ENCODE measurements at places on chromosomes 1 and 21.

DNA sequence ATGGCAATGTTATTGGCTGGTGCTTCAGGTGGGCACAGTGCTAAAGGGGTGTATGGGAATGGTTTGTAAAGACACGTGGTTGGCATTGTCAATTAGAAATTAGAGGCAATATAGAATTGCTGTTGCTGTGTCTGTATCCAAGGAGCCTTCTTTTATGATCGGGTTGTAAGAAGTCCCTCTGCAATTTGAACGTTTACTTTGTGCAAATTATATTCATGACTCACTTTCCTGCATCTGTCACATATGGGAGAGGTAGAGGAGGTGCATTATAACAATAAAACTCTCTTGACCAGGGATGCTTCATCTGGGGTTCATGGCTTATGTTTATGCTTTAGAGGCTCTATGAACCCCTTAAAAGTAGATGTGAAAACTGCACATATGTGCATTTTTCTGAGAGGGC lies 130.4 kb upstream of the DNAH14 start:
- no peak for DNase-seq

DNA sequence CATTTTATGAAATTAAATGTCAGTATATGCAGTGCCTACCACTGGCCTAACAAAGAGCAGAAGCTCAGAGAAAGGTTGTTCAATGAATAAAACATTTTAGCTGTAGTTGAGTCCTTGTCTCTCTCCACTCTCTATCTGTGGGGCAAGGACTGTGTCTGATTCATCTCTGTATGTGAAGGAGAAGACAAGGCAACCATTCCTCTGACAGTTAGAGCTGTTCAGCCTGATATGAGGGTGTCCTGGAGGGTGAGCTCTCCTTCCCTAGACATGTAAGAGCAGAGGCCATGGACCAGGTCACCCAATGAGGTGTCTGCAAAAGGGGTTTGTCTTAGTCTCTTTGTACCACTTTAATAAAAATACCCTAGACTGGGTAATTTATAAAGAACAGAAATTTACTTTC lies 4.5 kb upstream of the PDZK1IP1 start:
- peak; percentile 68 for DNase-seq

- DNase-seq = peak; percentile 9
Observed at GRCh38 chr1:3564921-3565831, 46.1 kb downstream of the MEGF6 start.

DNA sequence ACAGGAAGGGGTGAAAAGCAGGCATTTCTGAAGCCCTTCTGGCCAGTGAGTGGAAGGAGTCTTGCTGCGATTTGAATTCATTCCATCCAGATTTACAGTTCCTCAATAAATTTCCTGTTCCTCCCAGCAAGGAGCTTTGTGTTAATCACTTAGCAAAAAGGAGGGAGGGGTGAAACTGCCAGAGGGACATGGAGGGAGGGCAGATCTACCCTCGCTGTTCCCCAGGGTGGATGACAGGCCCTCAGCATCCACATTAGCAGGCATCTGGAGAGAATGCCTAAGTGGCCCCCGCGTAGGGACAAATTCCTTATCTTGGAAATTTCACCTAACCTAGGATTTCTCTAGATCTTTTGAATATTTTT lies 1.2 kb downstream of the ETV3 start:
- DNase-seq = no peak

DNA sequence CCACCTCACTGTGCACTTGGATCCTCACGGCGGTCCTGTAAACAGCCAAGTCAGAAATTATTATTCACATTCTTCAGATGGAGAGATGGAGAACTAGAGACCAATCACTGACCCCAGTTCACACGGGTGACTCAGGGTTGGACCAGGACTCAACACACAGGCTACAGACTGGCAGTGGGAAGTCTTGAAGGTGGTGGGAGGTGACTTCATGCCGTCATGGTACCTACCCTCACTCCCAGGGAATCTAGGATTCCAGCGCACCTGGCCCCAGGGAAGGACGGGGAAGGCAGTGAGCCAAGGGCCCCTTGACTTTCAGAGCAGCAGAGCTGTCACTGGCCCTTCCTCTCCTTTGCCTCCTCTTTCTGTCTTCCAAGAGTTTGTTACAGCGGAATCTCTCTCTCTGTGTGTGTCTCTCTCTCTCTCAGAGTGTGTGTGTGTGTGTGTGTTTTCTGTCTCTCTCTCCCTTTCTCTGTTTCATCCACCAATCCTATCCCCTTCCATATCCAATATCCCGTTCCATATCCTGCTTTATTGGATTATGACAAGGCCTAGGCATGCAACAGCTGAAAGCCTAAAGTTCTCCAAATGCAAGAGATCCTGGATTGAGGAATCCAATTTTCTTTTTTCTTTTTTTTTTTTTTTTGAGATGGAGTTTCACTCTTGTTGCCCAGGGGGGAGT lies 11.7 kb downstream of the OPTC start:
- no peak for DNase-seq

DNA sequence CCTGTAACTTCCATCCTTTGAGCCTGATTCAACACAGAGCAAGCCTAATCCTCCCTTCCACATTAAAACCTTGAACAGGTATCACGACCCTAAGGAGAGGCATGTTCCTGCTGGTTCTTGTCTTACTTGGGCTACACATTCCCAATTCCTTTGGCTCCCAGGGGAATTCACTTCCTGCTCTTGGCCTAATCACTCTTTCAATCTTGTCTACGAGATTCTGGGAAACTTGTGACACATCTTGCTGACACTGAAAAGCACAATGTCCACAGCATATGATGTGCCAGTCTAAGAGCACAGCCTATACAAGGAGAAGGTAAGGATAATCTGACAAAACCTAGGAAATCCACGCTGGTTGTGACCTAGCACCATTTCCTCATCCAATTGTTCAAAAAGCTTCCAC lies 163.9 kb downstream of the GABPA start:
- DNase-seq = no peak

DNA sequence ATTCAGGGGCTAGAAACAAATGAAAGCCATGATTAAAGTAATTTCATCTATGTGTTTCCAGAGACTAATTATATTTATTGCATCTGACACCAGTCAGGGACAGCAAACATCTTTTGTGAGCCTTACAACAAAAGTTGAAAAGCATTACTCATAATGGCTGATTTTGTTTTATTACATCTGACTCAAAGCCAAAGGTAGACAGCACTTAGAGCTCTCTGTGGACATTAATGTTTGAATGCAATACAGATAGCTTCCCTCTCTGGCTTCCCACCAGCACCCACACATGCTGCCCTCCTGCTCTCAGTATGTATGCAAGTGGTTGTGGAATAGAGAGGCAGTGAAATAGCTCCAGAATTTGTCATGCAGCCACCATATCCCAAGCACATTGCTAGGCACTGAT lies 198.7 kb downstream of the SETD4 start:
- DNase-seq = no peak

DNA sequence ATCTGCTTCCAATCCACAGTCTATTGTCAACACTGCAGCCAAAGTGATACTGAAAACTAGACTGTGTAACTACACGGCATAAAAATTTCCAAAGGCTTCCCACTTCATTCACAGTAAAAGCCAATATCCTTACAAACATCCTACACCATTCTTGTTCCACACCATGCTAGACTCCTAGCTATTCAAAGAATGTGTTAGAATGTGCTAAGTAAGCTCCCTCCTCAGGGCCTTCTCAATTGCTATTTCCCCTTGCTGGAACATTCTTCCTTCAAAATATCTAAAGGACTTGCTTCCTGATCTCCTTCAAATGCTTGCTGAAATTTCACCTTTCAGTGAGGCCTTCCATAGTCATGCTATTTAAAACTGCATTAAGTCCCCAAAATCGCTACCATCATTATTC lies 228.1 kb downstream of the AKT3 start:
- no peak for DNase-seq

GRCh38 chr1:162391790-162392563 lies 10.4 kb downstream of the C1orf226 start:
- peak; percentile 77 for DNase-seq

DNA sequence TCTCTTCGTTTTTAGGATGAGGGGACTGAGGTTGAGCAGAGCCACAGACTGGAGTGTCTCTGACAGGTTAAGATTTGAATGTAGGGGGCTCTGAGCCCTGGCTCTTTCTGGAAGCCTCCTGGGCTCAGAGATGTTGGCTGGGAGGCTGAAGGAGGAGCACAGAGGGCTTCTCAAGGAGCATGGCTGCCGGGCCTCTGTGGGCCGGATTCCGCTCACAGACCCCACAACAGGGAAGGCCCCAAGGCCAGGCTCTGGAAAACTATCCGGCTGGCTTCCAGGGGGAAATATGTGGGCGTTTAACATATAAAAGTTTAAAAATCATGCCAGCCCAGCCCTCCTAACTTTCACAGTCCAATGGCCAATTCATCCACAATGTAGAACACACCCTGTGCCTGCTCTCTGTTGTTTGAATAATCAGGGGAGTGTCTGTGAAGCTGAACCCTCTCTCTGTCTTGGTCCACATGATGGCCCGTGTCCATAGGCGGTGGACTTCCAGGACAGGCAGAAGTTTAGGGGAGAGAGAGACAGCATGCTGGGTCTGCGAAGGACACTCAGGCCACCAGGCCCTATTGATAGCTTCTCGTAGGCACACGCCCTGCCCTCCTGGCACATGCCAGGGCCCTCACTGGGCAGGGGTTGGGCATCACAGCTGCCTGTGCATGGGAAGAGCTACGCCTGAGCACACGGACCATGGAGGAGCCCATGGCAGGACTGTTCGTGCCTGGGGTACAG lies 10.8 kb downstream of the OBSCN start:
- no peak for DNase-seq

GRCh38 chr1:64019818-64020217 lies 183.6 kb upstream of the UBE2U start:
- no peak for DNase-seq

DNA sequence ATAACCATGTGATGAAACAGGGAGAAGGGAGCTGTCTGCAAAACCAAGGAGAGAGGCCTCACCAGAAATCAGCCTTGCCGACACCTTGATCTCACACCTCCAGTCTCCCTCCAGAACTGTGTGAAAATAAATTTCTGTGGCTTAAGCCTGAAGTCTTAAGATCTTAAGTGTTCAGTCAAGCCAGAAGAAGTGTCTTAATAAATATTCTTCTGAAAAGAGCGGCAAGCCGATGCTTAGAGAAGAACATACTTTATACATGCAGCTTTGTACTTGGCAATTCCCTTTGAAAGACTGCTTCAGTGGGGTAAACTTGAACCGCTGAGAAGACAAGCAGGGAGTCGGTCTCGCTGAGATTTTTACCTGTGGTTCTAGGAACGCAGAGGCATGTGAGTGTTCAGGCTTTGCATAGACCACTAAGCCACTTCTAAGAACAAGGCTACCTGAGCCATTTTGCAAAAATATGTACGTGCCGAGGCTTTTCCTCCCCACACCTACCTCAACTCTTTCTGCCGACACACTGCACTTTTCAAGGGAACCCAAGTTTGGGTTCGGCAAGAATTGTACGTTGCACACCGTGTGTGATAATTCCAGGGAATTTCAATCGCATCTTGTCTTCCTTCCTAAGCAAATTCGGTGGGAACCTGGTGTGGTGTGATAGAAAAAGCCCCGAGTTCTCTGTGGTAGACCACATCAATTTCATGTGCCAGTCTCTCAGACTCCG lies 3.4 kb downstream of the RUNX1 start:
- DNase-seq = peak; percentile 21

DNA sequence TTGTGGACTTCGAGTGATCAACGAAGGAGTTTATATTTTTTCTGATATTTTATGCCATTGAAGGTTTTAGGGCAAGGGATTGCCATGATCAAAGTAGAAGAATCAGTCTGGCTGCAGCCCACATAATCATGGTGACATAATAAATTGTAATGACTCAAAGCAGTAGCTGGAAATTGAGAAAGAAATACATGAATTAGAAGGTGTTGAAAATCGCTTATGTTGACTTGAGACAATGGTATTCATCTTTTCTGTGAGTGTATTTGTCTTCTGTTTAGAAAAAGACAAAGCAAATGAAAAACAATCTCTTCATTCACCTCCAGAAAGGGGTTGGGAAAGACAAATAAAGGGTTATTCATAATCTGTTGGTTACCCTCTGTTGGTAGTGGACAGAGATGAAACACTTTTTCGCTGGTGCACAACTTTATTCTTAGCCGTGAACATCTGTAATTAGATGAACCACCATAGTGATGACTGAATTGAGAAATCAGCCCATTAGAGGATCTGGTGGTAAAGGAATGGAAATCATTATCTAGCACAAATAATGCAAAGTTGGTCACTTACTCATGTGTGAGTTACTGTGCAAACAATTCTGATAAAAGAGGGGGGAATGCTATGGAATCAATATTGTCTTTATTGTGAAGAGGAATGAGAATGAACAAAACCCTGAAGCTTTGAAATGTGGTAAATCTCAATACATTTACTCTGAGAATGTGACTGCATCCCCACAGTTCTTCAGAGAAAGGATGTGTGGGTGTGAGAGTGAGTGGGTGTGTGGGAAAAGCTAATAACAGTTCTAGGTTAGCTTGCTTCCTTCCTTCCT lies 121.8 kb downstream of the NTNG1 start:
- no peak for DNase-seq

GRCh38 chr1:40844079-40844478 lies 18.1 kb downstream of the CITED4 start:
- no peak for DNase-seq

DNA sequence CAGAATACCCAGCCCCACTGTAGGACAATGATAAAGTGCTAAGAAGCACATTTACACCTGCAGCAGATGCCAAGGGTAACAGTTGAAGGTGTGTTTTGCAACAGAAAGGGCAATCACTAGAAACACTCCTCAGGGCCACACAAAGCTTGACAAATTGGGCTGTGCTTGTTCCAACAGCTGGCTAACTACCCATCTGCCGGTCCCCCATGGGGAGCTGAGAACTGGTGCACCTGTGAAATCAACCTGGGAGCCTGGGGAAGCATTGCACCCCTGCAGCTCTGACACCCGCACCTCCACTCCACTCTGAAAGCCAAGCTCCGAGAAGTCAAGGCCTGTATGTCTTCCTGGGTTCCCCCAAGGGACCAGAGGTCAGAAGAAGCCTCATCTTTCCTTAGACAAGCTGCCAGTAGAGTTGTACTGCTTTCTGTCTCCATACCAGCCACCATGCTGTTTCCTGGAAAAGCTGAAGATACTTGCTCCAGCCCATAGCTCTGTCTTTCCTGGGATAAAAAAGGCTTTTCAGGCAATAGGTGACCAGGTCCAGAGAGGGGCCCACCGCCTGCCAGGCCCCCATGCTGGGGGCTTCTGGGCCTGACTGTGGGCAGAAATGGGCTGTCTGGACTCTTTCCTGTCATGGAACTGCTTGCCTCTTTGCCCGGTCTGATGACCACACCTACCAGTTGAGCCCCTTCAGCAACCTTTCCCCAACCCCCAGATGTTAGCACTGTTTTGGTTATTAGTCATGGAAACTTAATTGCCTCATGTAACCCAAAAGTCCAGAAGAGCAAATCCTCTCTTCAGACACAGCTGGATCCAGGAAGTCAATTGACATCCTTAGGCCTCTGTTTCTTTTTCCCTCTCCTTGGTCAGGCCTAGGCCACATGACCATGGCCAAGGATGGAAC lies 93.6 kb downstream of the KIF14 start:
- DNase-seq = no peak

DNA sequence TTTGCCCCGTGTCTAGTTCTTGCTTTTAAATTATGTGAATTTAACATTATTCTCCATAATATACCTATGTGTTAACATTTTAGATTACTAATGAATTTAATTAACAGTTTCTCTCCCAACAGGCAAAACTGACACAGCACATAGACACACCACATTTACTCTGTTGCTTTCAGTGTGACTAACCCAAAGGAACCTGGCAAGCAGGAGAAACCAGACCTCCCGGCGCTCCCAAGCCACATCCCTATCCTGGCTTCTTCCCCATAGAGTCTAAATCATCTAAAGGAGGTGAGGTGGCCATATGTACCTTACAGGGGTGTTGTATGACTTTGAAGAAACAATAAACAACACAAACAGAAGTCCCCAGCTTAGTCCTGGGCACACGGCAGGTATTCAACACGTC lies 69.2 kb downstream of the CAPZB start:
- no peak for DNase-seq

Measured in hematopoietic multipotent progenitor cell treated with erythropoietin and hydrocortisone succinate and interleukin-3 and kit ligand, for 8 days (in vitro differentiated cells).